ENCODE measurements at places on chromosomes 7 and 10.
A peak's percentile ranks its signal among the peaks of the same experiment; 100 is the strongest.

GRCh38 chr10:116694243-116694926, 48.0 kb downstream of the HSPA12A start:
- DNase-seq, result no peak

GRCh38 chr7:50321487-50322067, 17.1 kb downstream of the IKZF1 start:
- no peak for DNase-seq

- DNase-seq, result no peak
Observed at GRCh38 chr7:73454424-73454823, 20.8 kb downstream of the FZD9 start.

GRCh38 chr10:102795453-102796406, 41.5 kb downstream of the CYP17A1 start:
- DNase-seq, result no peak

DNA sequence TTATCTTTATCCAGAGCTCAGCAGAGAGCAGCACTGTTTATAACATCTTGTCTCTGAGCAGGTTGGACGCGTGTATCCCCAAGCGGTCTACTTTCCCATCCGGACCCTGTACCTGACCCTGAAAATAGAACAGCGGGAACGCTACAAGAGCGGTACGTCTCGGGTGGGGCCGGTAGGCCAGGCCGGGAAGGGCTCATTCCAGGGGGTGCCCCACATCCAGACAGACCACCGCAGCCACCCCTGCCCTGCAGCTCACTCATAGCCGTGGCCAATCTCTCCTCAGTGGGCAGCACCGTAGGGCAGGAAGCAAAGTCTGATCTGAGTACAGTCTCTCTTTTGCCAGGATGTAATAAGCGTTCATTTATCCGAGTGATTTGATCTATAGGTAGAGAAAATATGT, 113.7 kb downstream of the TRRAP start:
- DNase-seq, result no peak

GRCh38 chr7:34839645-34840044, 181.6 kb downstream of the NPSR1 start:
- no peak for DNase-seq

GRCh38 chr7:18390535-18390907, 105.0 kb upstream of the HDAC9 start:
- DNase-seq, result no peak

GRCh38 chr7:102287981-102288278, 1.3 kb downstream of the SH2B2 start:
- no peak for DNase-seq

GRCh38 chr7:144713850-144714249, 122.0 kb downstream of the TPK1 start:
- no peak for DNase-seq

- no peak for DNase-seq
Observed at GRCh38 chr7:40546616-40547501, 412.1 kb downstream of the SUGCT start.

DNA sequence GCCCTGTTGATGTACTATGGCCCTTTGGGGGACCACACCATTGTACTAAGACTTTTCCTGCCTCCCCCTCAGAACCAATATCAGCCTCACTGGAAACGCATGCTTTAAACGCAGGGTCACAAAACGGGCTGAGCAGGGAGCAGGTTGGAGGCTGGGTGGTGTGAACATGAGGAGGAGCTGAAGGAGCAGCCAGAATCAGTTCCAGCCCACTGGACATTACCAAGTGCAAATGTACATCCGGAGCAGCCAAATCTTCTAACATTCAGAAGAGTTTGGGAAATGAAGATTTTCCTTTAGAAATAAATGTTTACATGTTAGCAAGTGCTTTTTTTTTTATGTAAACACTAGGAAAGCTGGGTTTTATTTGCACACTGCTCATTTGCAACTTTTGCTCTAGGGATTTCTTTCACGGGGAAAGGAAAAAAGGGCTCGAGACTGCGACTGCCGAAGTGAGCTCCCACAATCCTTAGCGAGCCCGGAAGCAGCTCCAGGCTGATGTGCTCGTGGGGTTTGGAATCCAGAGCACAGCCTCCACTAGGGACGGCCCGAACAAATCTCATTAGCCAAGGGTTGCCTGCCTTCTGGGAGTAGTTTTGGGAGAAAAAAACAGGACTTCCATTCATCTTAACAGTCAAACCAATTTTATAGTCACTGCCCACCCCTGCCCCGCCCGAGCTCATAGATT, 108.0 kb upstream of the YAE1 start:
- no peak for DNase-seq

- DNase-seq, result no peak
Observed at GRCh38 chr7:114062810-114063209, 144.0 kb upstream of the PPP1R3A start.

DNA sequence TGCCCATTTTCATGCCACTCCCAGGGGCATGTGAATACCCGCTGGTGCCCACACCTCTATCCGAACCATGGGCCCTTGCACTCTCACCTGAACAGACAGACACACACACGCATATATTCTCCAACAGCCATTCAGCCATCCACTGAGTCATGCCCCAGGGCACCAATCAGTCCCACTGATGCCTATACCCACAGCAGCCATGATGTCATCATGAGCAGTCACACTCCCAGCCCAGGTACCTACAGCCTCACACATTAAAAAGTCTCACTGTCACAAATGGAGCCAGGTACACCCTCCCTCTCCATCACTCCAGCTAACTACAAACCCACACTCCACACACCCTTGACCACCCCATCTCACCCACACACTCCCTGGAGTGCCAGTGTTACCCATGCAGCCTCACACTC, 12.2 kb downstream of the VSIR start:
- DNase-seq, result peak; percentile 70

DNA sequence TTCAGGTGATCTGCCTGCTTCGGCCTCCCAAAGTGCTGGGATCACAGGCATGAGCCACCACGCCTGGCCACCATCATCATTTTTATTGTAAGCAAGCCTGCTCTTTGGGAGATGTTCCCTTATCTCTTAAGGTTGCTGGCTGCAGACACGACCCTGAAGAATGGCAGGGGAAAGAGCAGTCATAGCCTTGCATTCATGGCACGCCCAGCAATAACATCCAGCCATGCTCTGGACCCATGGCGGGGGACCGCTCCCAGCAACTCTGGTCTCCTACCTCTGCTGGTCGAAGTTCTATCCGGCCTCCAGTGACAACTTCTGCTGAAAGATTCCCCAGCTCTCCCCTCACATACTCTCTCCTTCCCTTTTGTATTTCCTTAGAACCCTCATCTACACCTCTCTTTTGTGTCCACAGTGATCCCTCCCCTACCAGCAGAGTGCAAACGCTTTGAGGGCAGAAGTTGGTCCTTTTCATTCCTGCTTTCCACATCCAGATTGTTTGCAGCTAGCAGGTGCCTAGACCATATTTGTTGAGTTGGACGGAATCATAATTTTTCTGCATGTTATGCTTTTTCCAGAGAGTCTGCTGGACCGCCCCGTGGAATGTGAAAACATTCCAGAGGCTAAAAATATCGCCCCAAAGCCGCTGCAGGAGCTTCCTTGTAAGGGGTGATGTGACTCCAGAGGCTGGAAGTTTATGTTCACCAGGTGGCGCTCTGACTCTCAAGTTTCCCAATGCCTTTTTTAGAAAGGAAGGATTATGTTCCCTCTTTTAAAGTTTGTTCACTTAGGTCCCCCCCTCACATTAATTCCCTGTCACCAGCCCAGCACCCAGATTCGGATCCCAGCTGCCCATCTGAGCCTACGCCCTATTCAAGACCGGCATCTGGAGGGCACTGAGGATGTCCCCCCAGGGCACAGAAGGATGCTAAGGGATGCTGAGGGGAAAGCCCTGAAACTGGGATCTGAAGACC, 4.3 kb upstream of the MARVELD1 start:
- peak; percentile 38 for DNase-seq

GRCh38 chr10:66218289-66218688, 707.5 kb upstream of the LRRTM3 start:
- DNase-seq, result no peak

DNA sequence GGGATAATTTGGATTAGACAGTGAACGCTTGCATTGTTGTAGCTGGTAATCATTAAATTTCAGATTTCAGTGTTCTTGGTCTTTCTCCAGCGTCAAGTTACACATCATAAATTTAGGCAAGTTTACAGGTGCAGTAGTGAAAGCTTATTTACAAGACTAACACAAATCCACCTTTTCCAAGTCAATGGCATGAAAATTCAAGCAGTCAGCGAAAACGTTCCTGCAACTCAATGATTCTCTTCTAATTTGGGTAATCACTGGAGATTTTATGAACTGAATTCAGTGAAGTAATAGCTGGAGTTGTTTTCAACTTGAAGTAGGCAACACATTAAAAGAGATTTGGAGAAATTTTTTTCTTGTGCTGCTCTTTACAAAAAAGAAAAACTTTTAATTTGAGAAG, 17.9 kb downstream of the BCAP29 start:
- no peak for DNase-seq

GRCh38 chr10:110508806-110509544, 11.3 kb downstream of the DUSP5 start:
- no peak for DNase-seq

DNA sequence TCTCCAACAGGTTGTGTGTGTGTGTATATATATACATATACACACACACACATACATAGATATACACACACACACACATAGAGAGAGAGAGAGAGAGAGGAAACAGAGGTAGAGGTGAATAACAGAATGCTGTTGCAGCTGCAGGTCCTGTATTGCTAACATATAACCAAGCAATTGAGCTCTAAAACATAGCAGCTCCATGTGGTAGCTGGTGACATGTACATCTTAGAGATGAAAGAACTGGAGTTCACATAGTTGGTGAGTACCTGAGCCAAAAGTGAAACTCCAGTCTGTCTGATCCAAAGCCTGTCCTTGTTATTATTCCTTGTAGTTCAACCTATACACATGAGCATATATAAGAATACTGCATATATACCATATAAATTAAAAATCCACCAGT, 152.9 kb upstream of the CSTF2T start:
- DNase-seq, result no peak

DNA sequence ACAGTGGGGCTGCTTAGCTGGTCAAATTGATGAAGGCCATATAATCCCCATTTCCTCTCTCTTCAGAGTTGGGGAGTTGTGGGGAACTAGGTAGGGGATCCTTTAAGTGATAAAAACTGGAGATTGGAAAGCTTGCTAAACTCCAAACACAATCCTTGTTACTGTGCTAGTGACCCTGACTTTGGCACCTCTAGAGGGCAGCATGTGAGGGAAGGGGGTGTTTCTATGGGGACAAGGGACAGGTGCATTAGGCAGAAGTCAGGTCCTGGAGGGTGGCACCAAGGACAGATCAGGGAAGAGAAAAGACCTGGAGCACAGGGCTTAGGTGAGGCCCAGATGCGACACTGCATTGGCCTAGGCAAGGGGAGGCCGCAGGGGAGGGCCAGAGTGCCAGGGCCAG, 66.9 kb downstream of the CDHR3 start:
- no peak for DNase-seq

GRCh38 chr10:79226391-79227245, 120.7 kb upstream of the PPIF start:
- no peak for DNase-seq

DNA sequence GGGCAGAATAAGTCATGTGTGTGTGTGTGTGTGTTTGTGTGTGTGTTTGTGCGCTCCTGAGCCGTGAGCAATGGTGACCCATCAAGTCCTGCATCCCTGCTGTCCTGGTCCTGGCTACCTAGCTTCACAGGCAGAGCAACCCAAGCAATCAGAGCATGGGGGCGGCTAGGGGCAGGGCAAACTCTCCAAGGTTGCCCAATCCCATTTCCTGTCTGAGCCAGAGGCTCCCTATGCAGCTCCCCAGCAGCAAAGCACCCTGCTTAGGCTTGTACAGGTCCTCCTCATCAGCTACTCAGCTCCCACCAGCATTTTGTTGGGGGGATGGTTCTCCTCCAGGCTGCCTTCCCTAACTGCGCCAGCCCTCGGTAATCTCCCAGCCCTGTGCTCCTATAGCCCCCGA, 31.1 kb upstream of the CRHR2 start:
- DNase-seq, result no peak

GRCh38 chr10:118966076-118966849, 63.3 kb upstream of the NANOS1 start:
- DNase-seq, result no peak

GRCh38 chr7:28292834-28293526, 112.4 kb upstream of the JAZF1 start:
- peak; percentile 17 for DNase-seq

DNA sequence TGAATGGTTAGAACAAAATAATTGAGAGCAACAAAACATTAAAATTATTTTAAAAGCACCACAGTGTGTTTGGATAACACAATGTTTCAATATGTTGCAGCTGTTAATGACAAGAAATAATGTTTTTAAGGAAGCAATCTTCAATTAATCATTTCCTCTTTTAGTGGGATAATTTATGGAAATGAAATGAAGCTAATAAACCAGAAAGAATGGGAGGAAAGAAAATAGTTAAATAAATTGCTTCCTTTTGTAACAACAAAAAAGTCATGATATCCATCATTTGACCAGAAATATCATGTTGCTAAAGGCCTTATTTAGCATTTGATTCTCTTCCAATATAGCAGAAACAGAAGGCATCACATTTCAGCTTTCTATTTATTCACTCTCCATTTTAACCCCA, 224.5 kb downstream of the SEMA3A start:
- no peak for DNase-seq

DNA sequence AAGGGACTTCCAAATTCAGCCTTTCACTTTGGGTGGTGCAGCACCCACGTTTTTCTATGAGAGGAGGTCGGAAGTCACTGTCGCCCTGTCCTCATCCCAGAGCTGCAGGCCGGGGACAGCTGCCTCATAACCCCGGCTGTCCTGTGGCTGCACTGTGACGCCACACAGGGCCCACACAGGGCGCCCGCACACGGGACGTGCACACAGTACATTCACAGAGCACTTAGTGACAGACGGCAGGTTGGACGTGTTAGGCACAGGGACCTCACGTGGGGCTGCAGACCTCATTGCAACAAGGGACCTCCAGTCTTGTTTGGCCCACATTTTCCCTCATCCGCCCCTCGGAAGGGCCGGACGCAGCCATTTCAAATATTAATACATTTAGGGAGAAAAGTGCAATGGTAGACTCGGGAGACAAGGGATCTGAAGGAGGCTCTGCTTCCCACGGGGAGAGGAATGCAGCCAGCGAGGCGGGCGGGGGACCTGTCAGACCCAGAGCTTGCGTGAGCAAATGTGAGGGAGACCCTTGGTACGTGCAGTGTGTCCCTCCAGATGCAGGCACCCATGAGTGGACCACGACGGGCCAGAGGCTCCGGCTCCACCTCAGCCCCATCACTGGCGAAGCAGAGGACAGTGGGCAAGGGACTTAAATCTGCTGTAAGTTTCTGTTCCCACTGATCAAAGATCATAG, 86.7 kb downstream of the VOPP1 start:
- DNase-seq, result no peak
